ENCODE measurements at places on chromosomes 2 and 18. TPM values are rescaled to one million over a fixed set of nuclear protein-coding genes. Genes with fewer than 3 reads are reported as not detected.

DNA sequence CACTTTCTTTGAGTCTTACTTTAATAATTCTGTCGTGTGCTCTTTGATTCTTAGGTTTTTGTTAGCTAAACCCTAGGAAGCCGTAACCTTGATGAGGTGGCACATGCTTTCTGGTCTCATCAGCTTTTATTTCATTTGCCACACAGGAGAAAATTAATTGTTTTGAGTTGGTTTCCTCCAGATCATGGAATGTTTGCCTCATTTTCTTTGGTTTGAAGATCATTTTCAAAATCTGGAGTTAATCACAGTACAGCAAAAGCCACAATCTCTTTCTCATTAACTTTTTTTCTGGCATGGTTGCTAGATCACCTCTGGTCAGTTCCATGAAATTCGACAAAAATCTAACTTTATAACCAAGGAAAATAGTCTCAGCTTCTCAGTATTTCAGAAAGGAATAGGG, 182.9 kb downstream of the MYO1B start:
- DNase-seq = no peak

- no peak for DNase-seq
Observed at GRCh38 chr2:28327956-28328922, 64.4 kb upstream of the FOSL2 start.

POLR1B gene
- 22.0 TPM for polyA plus RNA-seq

GAREM1 gene
- polyA plus RNA-seq = 31.2 TPM

ZNF516 gene
- 58.6 TPM for polyA plus RNA-seq

BOLL gene
- polyA plus RNA-seq = 0.18 TPM

- no peak for DNase-seq
Observed at GRCh38 chr18:13574355-13574754, 152.0 kb downstream of the FAM210A start.

DNA sequence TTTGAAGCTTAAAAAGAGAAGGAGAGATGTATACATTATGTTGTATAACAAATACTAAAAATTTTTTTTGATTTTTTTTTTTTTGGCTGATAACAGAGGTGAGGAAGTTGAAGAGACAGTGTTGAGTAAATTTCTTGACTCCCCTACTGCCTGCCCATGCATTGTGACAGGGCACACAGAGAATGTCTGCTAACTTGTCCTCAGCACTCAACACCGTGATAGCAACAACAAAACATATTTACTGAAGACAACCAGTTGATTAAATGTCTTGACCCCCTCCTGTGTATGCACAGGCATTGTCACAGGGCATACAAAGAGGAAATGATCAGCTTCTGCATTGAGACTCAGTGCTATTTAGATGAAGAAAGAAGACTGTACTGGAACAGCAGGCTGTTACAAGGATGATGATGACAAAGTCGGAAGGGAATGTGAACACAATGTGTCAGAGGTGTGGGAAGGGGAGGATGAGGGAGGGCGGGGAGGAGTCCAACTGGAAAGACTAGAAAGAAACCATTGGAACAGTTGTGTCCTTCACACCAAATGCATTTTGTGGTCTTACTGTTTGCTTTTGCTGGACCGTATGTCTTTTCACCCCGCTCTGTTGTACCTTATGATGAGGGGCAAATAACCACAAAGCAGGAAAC, 89.5 kb downstream of the CERS6 start:
- no peak for DNase-seq

Measured in left renal cortex interstitium (tissue), 4 donors.